IMR-90 (cell line): ENCODE measurements at places on chromosomes 7 and 10. TPM values are rescaled to one million over a fixed set of nuclear protein-coding genes. Genes with fewer than 3 reads are reported as not detected.

- no peak overlapping the region for H3K27ac ChIP-seq
- no peaks in the 10 kb centered on the region for H3K36me3 ChIP-seq
Observed at GRCh38 chr10:29372920-29373319, 84.0 kb downstream of the LYZL1 start.

DNA sequence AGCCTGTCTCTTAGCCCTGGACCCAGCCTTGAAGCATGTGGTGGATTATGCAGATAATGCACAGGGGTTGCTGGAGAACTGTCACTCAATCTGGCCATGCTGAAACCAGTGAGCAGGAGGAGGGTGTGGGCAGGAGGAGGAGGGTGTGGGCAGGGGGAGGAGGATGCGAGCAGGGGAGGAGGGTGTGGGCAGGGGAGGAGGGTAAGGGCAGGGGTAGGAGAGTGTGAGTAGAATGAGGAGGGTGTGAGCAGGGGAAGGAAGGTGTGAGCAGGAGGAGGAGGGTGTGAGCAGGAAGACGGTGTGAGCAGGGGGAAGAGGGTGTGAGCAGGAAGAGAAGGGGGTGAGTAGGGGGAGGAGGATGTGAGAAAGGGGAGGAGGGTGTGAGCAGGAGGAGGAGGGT is 18.8 kb downstream of the CAMK2B start:
- no peak overlapping the region for H3K27ac ChIP-seq
- peaks cover 13% of the 10 kb centered on the region for H3K27me3 ChIP-seq
- no peaks in the 10 kb centered on the region for H3K36me3 ChIP-seq
- H3K4me3 ChIP-seq = no peak overlapping the region

GRCh38 chr10:132366006-132366405 is 31.0 kb upstream of the PWWP2B start:
- H3K27ac ChIP-seq = no peak overlapping the region
- H3K4me3 ChIP-seq = no peak overlapping the region
- H3K4me1 ChIP-seq = no peaks in the 10 kb centered on the region
- H3K36me3 ChIP-seq = peaks cover 9% of the 10 kb centered on the region; the same call in 1 of the 2 replicates
- no peaks in the 10 kb centered on the region for H3K27me3 ChIP-seq
- no peak for DNase-seq

- no peak overlapping the region for H3K27ac ChIP-seq
- H3K36me3 ChIP-seq = no peaks in the 10 kb centered on the region
- no peak overlapping the region for H3K4me3 ChIP-seq
- peaks cover 31% of the 10 kb centered on the region for H3K27me3 ChIP-seq
- no peaks in the 10 kb centered on the region for H3K4me1 ChIP-seq
- no peak for DNase-seq
Observed at GRCh38 chr10:47039562-47039913, 128.3 kb downstream of the PTPN20 start.

NEUROG3 gene
- polyA plus RNA-seq = not detected in 2 replicates

TAS2R4 gene
- polyA plus RNA-seq = 0.09 and 0.14 TPM in 2 replicates
